Naive thymus-derived CD8-positive, alpha-beta T cell (primary cell): ENCODE measurements at places on chromosomes 13 and 19. TPM values are rescaled to one million over a fixed set of nuclear protein-coding genes. Genes with fewer than 3 reads are reported as not detected.

DNA sequence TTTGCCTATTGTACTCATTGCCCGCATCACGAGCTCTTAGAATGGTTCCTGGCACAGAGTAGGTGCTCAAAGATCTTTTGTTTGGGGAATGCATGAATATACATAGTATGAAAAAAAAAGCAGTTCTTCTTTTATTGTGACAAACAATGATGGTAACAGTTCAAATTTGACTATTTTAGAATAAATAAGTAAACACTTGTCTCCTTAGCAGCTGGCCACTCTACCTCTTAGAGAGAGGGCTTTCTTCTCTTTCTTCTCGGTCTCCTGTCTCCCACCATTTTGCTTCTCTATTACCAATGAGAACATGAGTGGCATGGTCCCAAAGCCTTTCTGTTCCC, 639 bp upstream of the SLAIN1 start:
- DNase-seq = no peak

DNA sequence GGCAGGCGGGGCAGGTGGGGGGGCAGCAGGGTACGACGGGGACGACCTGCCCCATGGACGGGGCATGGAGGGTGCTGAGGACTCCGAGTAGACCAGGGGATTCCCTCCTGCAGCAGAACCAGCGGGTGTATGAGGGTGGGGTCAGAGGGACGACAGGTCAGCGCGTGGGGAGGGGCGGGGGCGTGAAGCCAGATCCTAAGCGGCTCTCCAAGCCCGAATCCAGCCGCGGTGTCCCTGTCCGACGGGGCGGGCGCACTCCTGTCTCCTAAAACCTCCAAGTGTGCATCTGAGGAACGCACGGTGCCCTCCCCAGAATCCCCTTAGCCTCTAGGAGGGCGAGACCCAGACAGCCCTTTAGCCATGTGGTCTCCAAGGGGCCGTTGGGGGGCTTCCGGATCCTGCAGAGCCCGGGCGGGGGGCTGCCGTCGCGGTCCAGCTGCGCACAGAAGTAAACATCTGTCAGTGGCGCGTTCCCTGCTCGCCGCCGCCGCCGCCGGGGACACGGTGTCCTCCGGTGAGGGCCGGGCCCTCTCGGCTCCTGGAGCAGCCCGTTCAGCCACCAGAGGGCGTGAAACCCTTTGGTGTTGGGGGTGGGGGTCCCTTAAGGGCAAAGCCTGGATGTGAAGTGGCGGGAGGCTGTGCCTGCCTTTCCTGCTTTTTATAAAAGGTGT, 730 bp downstream of the NRTN start:
- DNase-seq = peak; percentile 63

GRCh38 chr19:49167857-49168409, 10.3 kb downstream of the TRPM4 start:
- no peak for DNase-seq

DNA sequence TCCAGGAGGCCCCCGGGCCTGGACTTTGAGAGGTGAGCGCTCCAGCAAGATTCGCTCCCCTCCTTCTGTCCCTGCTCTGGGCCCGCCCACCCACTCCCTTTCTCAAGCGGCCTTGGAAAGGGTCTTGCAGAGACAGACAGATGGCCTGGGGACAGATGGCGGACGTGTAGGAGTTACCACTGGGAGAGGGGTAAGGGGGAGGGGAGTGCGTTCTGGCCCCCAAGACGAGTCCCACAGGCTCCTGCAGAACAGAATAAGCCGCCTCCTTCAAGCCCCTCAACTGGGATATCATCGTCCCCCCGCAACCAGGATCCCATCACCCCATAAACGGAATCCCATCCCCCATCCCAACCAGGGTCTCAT, 3.6 kb upstream of the TNFAIP8L1 start:
- no peak for DNase-seq

The ZNF506 gene
- total RNA-seq = 98.7 TPM

DNA sequence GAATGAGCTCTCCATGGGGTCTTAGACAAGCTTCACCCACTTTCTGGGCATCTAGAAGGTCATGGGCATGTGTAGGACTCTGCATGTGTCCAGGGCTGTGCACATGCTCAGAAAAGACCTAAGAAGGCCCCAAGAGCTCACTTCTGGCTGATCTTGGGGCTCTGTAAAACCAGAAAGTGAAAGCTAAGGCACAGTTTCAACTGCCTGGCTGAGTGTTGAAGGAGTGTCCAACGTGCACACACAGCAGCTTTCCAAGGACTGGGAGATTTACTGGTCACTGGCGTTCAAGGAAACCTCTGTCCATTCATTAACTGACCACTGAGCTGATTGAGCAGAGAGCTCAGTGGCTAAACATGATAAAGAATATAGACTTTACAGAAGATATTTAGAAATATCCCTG, 137.9 kb downstream of the KATNAL1 start:
- DNase-seq = no peak

DNA sequence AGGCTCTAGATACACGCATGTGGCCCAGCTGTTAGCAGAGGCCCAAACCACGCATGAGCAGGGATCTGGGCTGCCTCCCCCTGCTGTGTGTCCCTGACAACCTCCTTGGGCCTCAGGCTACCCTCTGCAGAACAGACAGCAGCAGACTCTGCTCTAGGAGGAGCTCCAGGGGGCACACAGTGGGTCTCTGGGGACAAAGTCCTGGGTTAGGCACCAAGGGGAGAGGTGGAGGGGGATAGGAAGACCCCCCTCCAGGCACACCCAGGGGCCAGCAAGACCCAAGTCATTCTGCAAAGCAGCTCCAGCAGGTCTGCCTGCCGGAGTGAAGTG, 8.0 kb downstream of the TINCR start:
- DNase-seq = no peak
